Epithelial cell of alveolus of lung (primary cell): ENCODE measurements at places on chromosomes 4 and X. TPM values are rescaled to one million over a fixed set of nuclear protein-coding genes. Genes with fewer than 3 reads are reported as not detected.

Gene F9
- total RNA-seq = not detected in 2 replicates

Gene EPGN
- total RNA-seq = not detected in 2 replicates

Gene ITIH6
- not detected in 2 replicates for total RNA-seq

Gene KIAA1210
- total RNA-seq = not detected in 2 replicates

Gene EREG
- 21.5 and 126 TPM in 2 replicates for total RNA-seq

Gene EPHA5
- total RNA-seq = 0.26 and 0.48 TPM in 2 replicates

Gene ZFP92
- total RNA-seq = 0.32 and 0.39 TPM in 2 replicates

Gene PRAF2
- 27.6 and 31.5 TPM in 2 replicates for total RNA-seq

Gene MCF2
- not detected in 2 replicates for total RNA-seq
